ENCODE measurements at places on chromosomes 5 and 9.
A peak's percentile ranks its signal among the peaks of the same experiment; 100 is the strongest.

DNA sequence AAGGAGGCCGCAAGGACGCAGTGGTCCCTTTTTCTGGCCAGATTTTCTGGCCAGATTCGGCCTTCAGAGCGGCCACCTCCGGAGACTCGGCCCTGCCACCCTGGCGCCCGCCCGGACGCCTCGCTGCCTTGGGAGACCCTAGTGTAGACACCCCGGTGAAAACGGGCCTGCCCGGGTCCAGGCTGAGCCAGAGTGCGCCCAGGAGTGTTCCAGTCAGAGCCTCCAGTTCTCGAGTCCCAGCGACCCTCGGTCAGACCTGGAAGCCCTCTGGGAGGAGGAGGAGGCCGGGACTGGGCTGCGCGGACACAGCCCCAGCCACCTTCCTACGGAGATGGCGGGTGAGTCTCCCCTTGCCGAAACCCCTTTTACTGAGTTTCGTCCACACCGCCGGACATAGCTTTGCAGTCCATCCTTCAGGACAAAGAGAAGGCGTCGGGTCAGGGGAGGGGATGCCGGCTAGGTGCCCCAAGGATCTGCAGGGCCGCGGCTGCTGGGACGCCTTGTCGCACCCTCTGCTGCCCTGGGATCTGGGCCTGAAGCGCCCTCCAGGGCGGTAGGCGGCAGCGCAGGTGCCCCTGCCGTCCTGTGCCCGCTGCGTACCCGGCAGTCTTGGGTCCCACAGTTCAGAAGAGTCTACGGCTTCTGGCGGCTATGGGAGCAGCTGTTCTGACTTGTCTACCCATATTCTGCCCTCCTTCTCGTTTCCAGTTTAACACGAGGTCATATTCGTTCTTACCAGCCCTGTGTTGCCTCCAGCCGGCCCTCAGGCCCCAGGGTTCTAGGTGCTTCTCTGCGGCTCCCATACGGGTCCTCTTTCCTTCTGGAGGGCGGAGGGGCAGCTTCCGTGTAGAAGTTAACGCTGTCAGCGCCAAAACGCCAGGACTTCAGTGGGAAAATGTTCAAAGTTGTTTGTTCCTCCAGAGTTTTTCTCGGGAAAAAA lies 1771.7 kb upstream of the CDH9 start:
- no peak for DNase-seq

GRCh38 chr9:13863112-13863511 lies 450.8 kb downstream of the NFIB start:
- DNase-seq = no peak

DNA sequence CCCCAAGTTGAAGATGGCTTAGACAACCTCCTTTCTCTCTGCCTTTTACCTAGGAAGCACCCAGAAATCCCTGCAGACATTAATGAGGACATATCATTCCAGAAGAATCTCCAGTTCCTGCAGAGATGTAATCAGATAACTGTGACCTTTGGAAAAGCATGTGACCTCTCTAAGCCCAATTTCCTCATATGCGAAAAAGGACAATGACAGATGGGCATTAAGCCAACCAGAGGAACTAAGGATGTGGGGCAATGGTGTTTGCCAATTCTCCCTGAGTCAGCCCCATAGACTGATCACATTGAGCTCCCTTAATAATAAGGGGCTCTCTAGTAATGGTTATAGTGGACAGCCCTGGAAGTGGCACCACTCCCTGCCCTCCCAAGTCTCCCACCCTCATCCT lies 10.1 kb upstream of the FOXI1 start:
- no peak for DNase-seq

DNA sequence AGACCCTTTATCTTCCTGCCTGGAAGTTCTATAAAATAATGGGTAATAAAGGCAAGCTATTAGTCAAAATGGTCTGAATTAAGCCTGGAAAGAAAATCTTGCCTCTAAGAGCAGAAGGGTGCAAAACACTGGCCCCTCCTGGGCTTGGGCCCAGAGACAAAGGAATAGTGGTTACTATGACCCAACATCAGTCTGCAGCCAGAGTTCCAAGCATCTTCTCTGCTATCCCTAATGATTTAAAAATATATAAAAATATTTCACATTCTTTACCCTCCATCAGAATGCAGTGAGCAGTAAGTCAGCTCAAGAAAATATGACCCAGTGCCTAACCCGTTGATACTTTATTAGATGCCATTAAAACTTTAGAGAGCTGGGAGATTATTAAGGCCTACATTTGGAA lies 14.7 kb downstream of the TNFAIP8 start:
- DNase-seq = no peak

- DNase-seq = no peak
Measured at GRCh38 chr5:151026088-151026487, 5.7 kb downstream of the GPX3 start.

GRCh38 chr9:12904261-12905000 lies 129.6 kb downstream of the LURAP1L start:
- DNase-seq = no peak

GRCh38 chr5:19274578-19274977 lies 713.4 kb downstream of the CDH18 start:
- no peak for DNase-seq

- no peak for DNase-seq
Measured at GRCh38 chr5:126390051-126390450, 33.2 kb upstream of the GRAMD2B start.

- DNase-seq = peak; percentile 20
Measured at GRCh38 chr5:139094154-139095131, 103.7 kb downstream of the SIL1 start.

- DNase-seq = no peak
Measured at GRCh38 chr5:127112347-127112864, 39.1 kb upstream of the C5orf63 start.

- DNase-seq = no peak
Measured at GRCh38 chr5:61397238-61397637, 65.2 kb downstream of the ZSWIM6 start.

DNA sequence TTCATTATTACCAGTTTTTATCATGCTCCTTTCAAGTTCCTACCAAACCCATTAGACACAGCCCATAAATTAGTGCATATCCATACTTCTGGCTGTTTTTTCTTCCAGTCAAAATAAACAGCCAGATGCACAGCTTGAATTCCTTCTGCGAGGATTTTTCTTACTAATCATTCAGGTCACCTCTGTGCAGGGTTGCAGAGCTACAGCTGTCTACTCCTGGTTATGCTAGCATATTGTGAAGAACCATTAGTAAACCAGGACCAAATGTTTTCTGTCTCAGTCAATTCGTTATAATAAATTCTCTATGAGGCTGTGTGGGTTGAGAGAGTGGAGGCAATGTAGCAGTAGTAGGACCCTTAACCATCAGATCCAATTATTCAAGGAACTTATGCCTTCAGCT lies 8.1 kb upstream of the MINAR2 start:
- no peak for DNase-seq

GRCh38 chr5:137503456-137503855 lies 4.3 kb upstream of the SPOCK1 start:
- DNase-seq = no peak

DNA sequence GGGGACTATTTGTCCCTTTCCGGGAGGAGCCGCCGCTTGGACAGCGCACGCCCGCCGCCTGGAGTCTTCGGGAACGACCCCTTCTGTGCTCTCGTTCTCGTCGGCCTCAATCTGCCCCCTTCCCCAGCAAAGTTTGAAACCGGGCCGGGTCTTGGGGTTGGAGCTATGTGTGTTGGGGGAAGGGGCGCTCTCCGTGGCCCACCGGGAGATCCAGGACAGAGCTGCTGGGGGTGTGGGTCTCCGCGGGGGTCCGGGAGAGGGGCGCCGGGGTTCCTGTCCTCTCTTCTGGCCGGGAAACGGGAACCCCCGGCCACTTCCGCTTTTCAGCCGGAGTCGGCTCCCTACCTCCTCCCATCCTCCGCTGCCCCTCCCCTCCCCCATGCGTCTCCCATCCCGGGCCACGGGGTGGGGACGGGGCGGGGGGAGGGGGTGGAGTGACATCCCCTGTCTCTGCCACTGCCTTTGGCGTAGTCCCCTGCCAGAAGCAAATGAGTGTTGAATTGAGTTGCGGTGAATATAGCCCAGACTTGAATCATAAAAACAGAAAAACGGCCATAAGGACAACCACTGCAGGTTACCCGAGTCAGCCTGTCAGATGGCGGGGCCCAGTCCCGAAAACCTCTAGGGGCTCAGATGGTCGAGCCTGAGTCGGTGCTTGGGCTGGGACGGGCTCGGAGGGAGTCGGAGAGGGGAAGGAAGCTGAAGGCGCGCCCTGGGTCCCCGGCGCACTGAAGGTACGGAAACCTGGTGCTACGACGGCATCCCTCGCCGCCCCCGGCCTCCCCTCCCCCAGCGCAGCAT lies 1.1 kb downstream of the CPLX2 start:
- DNase-seq = no peak

DNA sequence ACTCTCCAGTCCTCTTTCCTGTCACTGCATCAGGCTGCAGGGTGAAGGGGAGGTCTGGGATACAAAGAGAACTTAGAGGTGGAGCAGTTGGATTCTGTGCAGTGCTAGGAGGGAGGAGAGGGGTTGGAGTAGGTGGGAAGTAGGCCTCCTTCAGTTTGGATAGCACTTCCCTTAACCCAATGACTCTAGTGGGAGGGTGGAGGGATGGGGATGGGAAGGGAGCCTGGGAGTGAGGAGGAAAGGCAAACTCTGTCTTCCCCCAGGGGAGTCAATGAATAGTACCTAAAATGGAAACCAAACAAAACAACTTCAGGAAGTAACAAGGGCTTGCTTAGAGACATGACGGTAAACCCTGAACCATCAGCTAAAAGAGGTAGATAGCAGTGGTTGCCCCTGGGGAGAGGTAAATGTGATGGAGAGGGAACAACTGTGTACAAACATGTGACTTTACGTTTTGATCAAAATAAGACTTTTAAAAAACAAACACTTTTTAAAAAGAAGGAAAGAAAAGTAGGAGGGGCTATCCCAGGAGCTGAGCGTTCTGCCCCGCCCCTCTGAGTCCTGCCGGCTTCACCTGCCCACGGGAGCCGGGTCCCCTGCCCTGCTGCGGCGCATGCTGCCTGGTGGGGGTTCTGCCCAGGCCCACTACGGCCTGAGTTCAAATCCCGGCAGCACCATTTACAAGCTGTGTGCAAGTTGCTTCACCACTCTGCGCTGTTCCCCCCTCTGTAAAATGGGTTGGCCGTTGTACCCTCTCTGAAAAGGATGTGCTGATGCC lies 30.9 kb downstream of the GSN start:
- DNase-seq = no peak

GRCh38 chr9:4138781-4139180 lies 161.1 kb downstream of the GLIS3 start:
- DNase-seq = no peak

DNA sequence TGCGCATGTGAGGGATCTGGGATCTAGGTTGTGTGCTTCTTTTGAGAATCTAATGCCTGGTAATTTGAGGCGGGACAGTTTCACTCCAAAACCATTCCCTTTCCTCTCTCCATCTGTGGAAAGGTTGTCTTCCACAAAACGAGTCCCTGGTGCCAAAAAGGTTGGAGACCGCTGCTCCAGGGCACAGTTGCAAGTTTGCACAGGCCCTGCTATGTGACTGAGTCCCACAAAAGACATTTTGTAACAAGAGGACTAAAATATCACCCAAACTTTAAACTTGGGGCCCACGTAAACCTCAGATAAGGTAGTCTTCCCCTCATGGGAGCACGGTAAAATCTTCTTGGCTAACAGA lies 5.8 kb upstream of the ZNF367 start:
- no peak for DNase-seq

- DNase-seq = no peak
Measured at GRCh38 chr5:179609834-179610108, 13.7 kb downstream of the HNRNPH1 start.

- no peak for DNase-seq
Measured at GRCh38 chr9:91055845-91056244, 254.2 kb downstream of the SYK start.

- DNase-seq = no peak
Measured at GRCh38 chr5:6806668-6807067, 93.4 kb downstream of the TENT4A start.

- no peak for DNase-seq
Measured at GRCh38 chr9:72560086-72560485, 38.7 kb downstream of the TMC1 start.

DNA sequence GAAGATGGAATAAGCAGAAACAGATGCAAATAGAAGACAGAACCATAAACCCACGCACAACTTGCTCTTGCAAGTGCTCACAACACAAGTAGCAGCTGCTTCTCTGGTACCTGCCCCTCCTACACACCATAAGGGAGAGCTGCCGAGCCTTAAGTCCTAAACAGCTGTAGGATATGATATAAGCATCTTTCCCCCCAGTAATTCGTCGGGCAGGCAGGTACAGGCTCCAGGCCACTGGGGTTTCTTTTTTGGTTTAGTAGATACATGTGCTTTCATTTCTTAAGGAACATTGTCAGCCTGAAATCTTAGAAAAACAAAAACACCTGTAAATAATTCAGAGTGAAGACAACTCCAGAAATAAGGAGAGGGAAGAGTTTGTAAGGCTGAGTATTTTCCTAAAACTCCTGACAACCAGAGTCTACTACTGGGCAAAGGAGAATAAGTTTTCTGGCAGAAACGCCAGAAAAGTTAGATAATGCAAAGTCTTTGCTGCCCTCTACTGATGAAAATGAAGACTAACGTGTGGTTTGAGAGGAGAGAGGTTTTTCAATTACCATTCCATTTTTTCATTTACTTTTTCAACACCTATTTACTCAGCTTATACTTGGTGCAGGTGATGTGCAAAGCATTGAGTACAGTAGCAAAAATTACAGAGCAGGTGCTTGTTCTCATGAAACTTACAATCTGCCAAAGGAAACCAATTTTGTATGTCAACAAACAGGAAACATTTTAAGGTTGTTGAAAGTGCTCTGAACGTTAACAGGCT lies 20.1 kb upstream of the TCERG1 start:
- DNase-seq = peak; percentile 59

DNA sequence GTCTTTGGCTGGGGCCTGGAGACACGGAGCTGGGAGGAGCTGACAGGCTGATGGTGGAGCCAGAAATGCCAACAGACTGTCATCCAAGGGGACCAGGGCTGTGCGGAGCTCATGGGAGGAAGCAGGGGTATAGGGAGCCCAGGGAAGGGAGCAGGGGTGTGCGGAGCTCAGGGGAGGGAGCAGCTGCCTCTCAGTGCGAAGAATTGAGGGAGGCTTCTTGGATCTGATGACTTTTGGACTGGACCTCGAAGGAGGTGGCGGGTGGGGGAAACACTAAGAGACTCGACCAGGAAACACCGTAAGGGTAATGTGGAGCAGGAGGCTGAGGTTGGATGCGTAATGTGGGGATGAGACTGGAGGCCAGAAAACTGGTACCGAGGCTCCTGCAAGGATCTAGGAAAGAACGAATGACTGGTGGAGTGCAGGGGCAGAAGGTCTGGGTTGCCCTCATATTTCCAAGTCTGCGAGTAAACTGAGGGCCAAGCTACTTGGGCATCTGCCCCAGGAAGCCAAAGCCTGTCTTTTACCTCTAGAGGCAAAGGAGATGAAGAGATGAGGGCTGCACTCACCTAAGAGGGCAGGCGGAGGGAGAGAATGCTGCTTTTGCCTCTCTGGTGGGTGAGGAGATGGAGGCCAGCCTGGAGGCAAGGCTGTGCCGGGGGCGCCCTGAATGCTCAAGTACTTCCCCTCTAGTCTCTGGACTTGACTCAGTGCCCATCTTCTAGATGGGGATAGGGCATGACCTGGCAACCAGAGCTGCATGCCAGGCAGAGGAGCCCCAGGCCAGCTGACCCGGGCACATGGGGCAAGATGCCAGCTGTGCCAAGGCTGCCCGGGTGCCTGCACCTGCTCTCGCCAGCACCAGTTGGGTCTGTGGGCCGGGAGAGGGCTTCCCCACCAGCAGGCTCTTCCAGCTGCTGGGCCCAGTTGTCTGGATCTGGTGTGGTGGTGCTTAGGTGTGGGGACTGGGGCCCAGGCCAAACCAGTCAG lies 2.3 kb downstream of the PTGS1 start:
- DNase-seq = no peak

Data from OCI-LY7 (cell line).